Mucosa of descending colon (tissue), 3 donors: ENCODE measurements at places on chromosomes 1 and 21. TPM values are rescaled to one million over a fixed set of nuclear protein-coding genes. Genes with fewer than 3 reads are reported as not detected.

The IGSF3 gene
- total RNA-seq: 35.4 TPM

The SHISA4 gene
- 1.2 TPM for total RNA-seq

The MYOM3 gene
- total RNA-seq: 2.7 TPM

The KIF21B gene
- 10.5 TPM for total RNA-seq

The SPRR1B gene
- not detected for total RNA-seq

The PARS2 gene
- 8.7 TPM for total RNA-seq

The ADORA1 gene
- 0.53 TPM for total RNA-seq

The GBP6 gene
- not detected for total RNA-seq

The ZNF648 gene
- total RNA-seq: not detected

The LRRC53 gene
- total RNA-seq: not detected

The GPATCH2 gene
- 13.2 TPM for total RNA-seq

The OR2T27 gene
- total RNA-seq: not detected

The HSD11B1 gene
- 2.8 TPM for total RNA-seq

The CFHR1 gene
- 0.28 TPM for total RNA-seq

The NEGR1 gene
- 2.3 TPM for total RNA-seq

The LCE1B gene
- not detected for total RNA-seq

The GAS5 gene
- total RNA-seq: 207 TPM

The APOBEC4 gene
- not detected for total RNA-seq

The CLCA4 gene
- 1,448 TPM for total RNA-seq

The PRKAA2 gene
- total RNA-seq: 19.2 TPM

The RASSF5 gene
- total RNA-seq: 5.8 TPM

The SEMA4A gene
- 5.5 TPM for total RNA-seq

The EFNA1 gene
- 198 TPM for total RNA-seq

The SLC30A2 gene
- 0.12 TPM for total RNA-seq

The FAF1 gene
- total RNA-seq: 48.6 TPM

The GSTM1 gene
- total RNA-seq: 30.6 TPM

The PLA2G2F gene
- 0.12 TPM for total RNA-seq

The SHCBP1L gene
- total RNA-seq: not detected

The PDZK1 gene
- total RNA-seq: not detected

The UFC1 gene
- total RNA-seq: 114 TPM

The PHGDH gene
- total RNA-seq: 13.2 TPM

The RNU1-3 gene
- total RNA-seq: 2,378 TPM

The HCN3 gene
- total RNA-seq: 15.6 TPM

The TMEM81 gene
- 3.8 TPM for total RNA-seq

The RNF186 gene
- total RNA-seq: 41.0 TPM

The RAB4A gene
- 94.6 TPM for total RNA-seq

The DCAF6 gene
- total RNA-seq: 57.1 TPM

The MYOG gene
- not detected for total RNA-seq

The LCE2C gene
- total RNA-seq: not detected

The NBPF10 gene
- 4.8 TPM for total RNA-seq

The OR2T33 gene
- total RNA-seq: not detected

The TTC3 gene
- 67.2 TPM for total RNA-seq

The TFF3 gene
- total RNA-seq: 2,641 TPM

The ADGRL4 gene
- total RNA-seq: 4.6 TPM

The PTGFRN gene
- total RNA-seq: 84.4 TPM

The GPR37L1 gene
- total RNA-seq: 2.9 TPM

The BCAN gene
- 0.79 TPM for total RNA-seq

The GUCA2B gene
- total RNA-seq: 153 TPM

The SRGAP2 gene
- total RNA-seq: 14.7 TPM

The FCRL6 gene
- total RNA-seq: 0.41 TPM
